ENCODE measurements at places on chromosomes 16 and 17.
A peak's percentile ranks its signal among the peaks of the same experiment; 100 is the strongest.

GRCh38 chr16:31072540-31073141, 1.4 kb downstream of the ZNF668 start:
- DNase-seq, result peak; percentile 49

GRCh38 chr17:78640700-78641099, 63.5 kb upstream of the DNAH17 start:
- DNase-seq, result no peak

GRCh38 chr16:2056681-2057407, 9.1 kb downstream of the TSC2 start:
- peak; percentile 46 for DNase-seq

GRCh38 chr16:68022278-68022727, 729 bp downstream of the DDX28 start:
- DNase-seq, result no peak

GRCh38 chr17:78610951-78611511, 33.8 kb upstream of the DNAH17 start:
- no peak for DNase-seq

DNA sequence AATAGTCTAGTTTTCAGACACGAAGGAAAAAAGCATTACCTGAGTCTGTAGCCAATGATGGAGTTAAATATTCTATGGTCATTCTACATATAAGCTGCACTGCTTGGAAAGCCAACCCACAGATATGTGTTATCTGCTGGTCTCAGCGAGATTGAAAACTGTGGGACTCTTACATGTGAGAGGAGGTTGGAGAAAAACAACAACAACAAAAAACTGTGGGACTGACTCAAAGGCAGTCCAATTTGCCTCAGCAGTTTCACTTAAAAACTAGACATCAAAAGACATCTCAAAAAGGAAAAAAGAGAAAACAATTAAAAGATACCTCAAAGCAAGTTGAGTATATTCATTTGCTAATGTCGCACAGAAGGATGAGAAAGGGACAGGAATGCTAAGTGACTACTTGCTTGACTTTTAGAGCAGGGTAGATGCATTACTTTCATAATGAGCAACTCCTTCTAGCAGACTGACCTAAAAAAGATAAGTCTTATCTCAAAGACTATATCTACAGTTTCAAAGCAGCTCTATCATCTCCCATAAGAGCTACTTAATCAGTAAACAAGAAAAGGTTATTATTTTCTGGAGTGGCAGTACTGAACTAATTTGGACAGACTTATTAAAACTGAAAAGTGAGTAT, 35.5 kb upstream of the ITGA2B start:
- no peak for DNase-seq

- DNase-seq, result no peak
These were observed 13.6 kb downstream of the HSD11B2 start for GRCh38 chr16:67444259-67445125.

DNA sequence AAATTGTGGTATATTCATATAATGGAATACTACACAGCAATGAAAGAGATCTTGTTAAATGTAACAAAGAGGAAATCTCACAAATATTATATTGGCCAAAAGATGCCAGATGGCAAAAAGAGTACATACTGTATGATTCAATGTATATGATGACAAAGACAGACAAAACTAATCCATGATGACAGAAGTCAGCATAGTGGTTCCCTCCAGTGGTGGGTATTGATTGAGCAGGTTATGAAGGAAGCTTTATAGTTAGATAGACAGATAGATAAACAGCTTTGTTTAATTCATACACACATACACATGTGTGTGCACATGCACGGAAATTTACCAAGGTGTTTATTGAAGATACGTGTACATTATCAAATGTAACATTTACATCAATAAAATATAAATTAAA, 74.4 kb upstream of the SMIM36 start:
- DNase-seq, result no peak

- DNase-seq, result no peak
These were observed 17.4 kb downstream of the NF1 start for GRCh38 chr17:31112001-31112661.

DNA sequence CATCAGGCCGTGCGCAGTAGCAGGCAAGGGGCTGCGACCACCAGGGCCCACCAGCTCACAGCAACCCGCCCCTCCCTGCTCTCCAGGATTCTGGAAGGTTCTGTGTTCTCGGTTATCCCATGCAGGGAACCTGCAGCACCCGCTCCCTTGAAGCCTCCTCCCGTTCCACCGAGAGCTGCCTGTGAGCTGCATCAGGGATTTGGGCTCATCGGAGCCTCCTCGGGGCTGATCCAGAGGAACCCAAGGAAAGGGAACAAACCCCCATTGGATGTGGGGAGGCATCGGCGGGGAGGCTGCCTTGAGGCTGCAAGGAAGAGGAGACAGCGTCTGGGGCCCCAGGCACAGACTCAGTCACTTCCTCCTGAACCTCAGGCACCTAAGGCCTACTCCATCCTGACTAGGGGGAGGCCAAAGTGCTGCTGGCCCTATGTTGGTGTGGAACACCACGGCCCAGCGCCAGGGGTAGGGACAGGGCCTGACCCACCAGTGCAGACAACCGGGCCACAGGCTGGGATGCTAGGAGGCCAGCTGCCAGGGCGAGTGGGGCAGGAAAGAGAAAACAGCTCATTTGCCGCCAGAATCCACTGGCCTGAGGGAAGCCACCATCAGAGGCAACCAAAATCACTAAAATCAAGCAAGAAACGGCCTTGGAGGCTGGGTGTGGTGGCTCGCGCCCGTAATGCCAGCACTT, 14.4 kb upstream of the LGALS3BP start:
- peak; percentile 22 for DNase-seq
